Osteoblast (primary cell): ENCODE measurements at places on chromosomes 3 and 15. TPM values are rescaled to one million over a fixed set of nuclear protein-coding genes. Genes with fewer than 3 reads are reported as not detected.

DNA sequence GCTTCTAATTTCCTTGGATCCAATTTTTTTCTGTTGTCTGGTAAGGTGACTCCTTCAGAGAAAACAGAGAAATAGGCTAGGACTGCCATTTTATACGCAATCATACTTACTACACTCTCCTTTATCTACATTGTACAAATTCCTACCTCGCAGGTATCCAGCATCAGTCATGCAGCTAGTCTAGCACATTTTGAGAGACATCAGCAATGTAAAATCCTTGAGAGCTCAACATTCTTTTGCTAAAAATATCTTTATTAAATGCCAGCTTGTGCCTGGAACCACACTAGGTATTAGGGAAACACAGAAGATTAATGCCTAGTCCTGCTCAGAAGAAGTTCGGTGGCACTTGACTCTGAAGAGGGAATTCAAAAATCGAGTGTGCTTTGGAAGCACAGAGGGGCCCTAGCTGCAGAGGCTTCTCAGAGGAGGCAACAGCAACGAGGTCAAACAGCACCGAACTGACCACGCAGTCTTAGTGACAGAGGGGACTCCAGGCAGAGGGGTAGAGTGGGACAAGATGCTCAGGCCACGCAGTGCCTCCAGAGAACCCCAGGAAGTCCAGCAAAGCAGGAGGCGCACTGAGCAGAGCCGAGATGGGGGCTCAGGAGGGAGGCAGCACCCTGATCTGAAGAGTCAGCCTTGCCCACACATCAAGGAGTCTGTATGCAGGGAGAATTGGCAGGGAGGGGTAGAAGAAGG, 3.5 kb downstream of the FAM174B start:
- DNase-seq: no peak

DNA sequence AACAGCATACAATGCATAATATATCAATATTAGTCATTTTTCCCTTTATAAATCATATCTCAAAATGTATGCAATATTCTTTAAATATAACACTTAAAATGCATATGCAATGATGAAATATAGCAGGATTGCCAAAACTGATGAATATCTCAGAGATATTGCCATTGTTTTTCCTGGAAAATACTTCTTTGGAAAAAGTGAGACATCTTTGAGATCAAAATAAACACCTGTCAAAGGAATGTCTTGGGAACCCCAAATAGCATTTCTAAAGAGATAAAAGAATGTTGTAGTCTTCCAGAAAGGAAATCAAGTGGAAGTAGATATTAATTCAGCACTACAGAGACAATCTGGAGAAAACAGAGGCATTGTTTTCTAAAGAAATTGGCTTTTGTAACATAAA, 457.8 kb upstream of the UBE2E2 start:
- no peak for DNase-seq

EIF4E3 gene
- 2.9 and 3.5 TPM in 2 replicates for total RNA-seq

GRCh38 chr3:123075359-123075758, 8.5 kb downstream of the PDIA5 start:
- no peak for DNase-seq

GRCh38 chr3:41035456-41036022, 163.8 kb upstream of the CTNNB1 start:
- DNase-seq: no peak

- DNase-seq: no peak
Observed at GRCh38 chr3:187698499-187699399, 3.6 kb downstream of the RTP2 start.

- DNase-seq: peak; percentile 31
Observed at GRCh38 chr3:128578346-128578745, 72.3 kb downstream of the RPN1 start.

DNA sequence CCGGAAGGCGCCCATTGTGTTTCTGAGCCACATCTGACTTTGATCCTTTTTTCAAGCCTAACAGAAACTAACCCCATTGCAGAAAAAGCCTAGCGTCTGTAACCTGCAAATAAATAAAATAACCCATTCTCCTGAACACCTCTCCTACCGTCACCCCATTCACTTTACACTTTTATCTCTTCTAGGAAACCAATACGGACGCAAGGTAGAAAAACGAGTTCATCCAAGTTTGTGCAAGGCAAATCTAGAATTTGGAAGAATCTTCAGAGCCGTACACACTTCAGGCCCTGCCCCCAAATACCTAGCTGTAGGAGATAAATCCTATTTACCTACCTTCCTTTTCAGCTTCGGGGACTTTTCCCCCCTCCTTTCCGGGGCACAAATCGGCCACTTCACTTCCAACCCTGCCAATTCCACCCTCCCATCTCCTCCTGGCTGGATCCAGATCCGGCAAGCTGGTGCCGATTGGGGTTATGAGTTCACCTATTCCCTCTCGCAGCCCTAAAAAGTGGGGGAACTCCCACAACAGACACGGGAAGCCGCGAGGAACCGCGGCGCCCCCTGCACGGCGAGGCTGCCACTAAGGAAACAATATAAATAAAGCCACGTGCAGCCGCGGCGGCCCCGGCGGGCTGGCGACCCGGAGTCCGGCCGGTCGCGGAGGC, 987 bp downstream of the PRTG start:
- peak; percentile 87 for DNase-seq

DNA sequence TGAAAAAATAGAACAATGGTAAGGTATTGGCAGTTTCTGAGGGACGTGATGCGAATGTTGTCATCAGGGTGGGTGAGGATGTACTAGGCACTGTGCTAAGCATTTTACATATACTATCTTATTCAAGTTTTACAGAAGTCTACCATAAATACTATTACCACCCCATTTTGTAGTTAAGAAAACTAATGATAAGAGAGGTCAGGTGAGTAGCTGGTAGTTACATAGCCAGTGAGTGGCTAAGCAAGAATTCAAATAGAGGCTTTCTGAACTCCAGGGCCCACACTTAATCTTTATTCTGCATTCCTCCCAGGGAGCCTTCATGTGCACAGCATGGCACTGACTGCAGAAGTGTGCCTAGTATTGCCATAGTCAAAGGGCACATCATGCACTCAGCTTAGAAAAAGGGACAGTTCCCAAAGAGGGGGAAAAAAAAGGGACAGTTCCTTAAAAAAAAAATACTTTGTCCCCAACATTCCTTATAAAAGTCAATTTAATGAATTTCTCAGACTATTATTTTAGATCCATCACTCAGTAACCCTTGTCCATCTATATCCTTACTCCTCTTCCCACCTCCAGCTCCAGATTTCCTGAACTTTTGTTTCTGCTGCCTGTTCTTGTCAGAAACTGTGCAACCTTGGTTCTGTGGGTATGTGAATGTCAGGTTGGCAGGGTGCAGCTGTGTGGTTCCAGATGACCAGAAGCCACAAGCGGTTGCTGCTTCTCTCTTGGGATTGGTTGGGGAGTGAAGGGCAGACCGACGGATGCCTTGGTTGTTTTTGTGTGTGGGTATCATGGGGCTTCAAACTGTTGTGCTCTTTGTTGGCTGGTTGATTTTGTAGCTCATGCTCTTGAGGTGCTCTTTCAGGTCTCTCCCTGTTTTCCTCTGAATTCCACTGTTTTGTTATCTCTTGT, 8.3 kb downstream of the MAPKBP1 start:
- no peak for DNase-seq

DNA sequence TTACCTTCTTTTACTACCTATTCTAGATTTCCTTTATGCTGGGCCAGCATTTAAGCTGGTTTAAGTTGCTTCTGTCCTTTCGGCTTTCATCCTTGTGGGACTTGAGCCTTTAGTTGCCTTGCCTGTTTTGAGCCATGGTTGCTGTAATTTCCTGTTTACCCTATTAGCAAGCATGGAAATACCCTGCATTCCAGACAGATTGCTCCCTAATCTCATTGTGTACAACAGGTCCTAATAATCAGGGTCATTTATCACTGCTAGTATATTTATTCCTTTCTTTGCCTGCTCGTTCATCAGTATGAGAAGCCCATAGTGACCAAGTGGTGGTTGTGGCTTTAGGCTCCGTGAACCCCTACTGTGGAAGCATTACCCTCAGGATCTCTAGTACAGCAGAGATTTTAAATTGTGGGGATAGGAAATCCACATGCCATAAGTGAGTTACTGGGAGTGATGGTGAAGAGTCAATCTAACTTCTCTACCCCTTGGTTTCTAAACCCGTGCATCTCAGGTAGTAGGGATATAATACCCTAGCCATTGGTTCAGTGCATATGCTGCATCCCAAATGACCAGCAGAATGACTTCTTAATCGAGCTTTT, 31.9 kb downstream of the NCK1 start:
- DNase-seq: no peak

GRCh38 chr15:90101969-90102890, at the start of gene IDH2:
TSS of gene IDH2 (minus strand) at chr15:90102468. CDS start at chr15:90102390, 78 bp downstream.
- DNase-seq: peak; percentile 99

GRCh38 chr3:3705090-3705775, 94.0 kb upstream of the LRRN1 start:
- no peak for DNase-seq

CHDH gene
- total RNA-seq: 0.72 and 0.88 TPM in 2 replicates

DNA sequence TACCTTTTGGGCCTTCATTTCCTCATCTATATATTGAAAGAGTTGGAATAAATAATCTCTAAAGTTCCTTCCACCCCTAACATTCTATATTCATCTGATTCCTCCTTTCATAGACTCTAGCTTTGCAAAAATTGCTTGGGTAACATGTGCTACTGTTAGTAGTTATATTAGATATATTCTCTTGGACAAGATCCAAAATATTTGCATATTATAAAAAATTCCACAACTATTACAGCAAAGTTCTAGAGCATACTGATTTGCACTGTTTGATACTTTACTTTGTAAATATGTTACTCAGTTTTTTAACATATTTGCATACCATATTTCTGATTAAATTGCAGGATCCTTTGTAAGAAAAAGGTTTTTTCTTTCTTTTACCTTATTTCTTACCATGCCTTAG, 95.9 kb upstream of the UBE2E2 start:
- DNase-seq: peak; percentile 13

STRIT1 gene
- not detected in 2 replicates for total RNA-seq

- no peak for DNase-seq
Observed at GRCh38 chr15:72887376-72887775, 103.8 kb upstream of the ADPGK start.

DNA sequence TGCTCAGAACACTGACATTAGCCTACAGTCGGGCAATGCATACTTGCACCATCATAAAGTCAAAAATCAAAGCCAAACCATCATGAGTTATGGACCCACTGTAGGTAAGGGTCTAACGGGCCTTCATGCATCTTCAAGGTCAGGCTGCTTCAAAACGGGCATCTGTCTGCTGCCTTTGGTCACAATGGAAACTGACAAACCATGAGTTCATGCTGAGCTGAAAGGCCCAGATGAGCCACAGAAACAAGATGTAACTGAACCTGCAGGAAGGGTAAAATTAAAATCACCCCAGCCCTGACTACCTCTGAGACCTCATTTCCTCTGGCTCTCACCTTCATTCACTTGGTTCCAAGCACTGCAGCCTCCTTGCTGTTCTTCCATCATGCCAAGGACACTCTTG, 143.8 kb downstream of the ERC2 start:
- no peak for DNase-seq
